ENCODE measurements at places on chromosomes 3 and 15.

- DNase-seq: no peak
Observed at GRCh38 chr15:40354408-40355171, 3.4 kb upstream of the DISP2 start.

DNA sequence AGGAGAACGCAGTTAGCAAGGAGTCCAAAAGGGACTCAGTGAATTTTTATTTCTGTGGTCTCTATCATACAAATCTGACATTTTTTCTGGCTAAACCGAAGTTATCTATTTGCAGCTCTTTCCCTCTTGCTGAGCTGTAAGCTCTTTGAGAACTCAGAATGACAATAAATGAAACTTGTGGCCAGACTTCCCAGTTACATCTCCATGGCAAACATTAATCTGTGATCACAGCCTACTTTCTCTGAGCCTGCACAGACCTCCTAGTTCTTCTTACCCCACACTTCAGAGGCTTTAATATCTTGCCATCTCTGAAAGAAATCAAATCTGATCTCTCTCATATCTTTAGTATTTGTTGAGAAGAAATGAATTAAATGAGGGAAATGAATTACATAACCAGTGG is 58.0 kb downstream of the PLD1 start:
- DNase-seq: no peak

DNA sequence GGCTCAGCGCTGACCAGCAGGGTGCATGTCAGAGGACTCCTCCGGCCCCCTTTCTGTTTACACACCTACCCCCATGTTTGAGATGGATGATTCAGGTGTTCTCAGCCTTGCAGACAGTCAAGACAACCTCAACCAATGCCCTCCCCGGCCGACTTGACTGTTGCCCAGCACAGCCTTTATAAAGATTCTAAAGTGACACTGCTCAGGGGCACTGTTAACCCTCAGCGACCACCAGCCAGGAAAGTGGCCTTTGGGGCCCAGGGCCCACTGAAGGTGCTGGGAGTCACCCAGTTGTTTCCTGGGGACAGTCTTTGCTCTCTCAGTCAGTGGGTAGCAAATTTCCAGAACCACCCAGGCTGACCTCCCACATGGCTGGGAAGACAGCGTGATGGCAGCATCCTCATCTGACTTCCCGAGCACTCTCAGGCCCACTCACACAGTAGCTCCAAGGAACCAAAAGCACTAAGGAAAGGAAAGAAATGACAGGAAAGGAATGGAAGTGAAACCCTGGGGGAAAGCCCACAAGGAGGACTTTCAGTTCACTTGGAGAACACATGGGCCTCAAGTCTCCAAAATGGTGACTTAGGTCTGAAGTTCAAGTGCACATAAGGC is 128.4 kb downstream of the ASB7 start:
- no peak for DNase-seq

- no peak for DNase-seq
Observed at GRCh38 chr15:27201425-27201824, 230.4 kb downstream of the GABRG3 start.

GRCh38 chr3:119571688-119572087 is 7.6 kb upstream of the ADPRH start:
- no peak for DNase-seq

DNA sequence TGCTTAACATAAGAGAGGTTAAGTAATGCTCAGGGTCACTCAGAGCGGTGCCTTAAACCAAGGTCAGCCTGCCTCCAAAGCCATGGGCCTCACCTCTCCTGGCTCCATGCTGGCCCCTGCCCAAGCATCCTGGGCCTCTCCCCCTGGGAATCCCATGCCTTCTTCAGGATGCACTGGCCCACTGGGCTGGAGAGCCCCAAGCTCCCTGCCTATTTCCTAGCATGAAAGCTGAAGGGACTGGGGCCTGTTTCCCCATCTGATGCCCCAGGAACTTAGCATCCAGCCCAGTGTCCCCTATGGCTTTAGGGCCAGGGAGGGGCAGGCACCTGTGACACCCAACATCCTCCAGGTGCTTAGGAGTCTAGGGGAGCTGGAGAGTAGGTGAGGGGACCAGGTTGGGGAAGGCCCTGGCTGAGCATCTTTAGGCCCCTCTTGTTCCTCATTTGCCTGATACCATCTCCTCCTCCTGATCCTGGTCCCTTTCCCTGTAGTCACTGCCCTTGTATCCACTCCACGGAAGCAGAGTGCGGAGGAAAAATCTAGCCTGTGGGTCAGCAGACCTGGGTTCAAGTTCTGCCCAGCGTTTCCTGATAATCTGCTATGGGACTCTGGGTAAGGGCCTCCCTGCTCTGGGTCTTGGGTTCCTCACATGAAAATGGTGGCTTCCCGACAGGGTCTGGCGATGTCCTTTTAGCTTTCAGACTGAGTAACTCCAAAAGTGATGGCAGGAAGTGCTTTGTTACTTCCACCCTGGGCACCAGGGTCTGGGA is 28.6 kb downstream of the EHD4 start:
- no peak for DNase-seq

DNA sequence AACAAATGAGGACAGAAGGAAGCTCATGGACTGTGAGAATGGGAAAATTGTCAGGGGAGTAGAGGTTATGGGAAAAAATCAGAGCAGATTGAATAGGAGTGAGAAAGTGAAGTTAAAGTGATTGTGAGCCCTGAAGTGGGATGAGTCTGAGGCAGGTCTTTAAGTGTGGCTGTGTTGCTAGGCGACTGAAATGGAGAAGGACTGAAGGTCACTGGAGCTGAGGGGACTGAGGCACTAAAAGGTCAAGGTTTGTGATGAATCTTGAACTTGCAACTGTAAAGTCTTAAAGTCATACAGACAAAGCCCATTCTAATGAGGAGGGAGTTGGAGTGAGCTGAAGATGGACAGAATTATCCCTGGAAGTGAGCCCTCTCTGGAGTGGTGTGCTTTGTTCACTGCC is 518.9 kb downstream of the TUSC7 start:
- no peak for DNase-seq

DNA sequence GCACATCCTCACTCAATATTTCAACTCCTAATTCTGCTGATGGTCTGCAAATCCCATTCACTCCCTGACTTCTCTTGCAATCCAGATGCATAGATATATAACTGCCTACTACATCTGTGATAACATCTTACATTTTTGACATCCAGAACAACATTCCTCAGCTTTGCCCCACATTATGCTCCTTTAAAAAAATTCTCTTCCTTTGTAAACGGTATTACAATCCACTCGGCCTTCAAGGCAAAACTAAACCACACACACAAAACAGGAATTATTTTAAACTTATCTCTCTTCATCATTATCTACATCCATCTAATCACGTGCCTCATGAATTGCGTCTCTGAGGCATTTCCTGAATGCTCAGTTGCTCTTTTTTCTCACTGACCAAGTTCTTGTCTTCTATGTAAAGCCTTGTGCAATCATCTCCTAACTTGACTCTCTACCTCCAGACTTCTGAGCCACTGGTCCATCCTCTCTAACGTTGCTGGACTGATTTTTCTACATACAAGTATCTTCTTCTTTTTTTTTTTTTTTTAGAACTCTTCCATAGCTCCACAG is 117.0 kb downstream of the SATB1 start:
- peak; percentile 26 for DNase-seq

- DNase-seq: no peak
Observed at GRCh38 chr3:71825551-71826283, 40.8 kb upstream of the PROK2 start.

- DNase-seq: no peak
Observed at GRCh38 chr3:30181178-30181465, 425.3 kb upstream of the TGFBR2 start.

GRCh38 chr3:16334909-16335308 is 69.9 kb downstream of the OXNAD1 start:
- no peak for DNase-seq

DNA sequence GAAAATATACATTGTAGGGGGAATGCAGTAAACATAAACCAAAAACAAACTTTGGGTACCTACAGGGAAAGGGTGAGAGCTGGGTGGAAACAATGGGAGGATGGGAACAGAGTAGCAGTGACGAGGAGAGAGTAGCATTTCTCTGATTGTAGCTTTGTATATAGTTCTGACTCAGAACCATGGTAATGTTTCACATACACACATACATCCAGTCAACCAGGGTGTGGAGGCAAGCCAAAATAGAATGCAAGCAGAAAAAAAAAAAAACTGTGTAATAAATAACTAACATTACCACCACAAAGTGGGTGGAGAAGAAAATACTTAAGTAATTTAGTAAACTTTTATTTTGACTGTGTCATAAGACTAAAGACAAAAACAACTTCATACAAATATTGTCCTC is 27.2 kb downstream of the BCL2A1 start:
- no peak for DNase-seq

- DNase-seq: peak; percentile 66
Observed at GRCh38 chr3:40975711-40976121, 223.6 kb upstream of the CTNNB1 start.

DNA sequence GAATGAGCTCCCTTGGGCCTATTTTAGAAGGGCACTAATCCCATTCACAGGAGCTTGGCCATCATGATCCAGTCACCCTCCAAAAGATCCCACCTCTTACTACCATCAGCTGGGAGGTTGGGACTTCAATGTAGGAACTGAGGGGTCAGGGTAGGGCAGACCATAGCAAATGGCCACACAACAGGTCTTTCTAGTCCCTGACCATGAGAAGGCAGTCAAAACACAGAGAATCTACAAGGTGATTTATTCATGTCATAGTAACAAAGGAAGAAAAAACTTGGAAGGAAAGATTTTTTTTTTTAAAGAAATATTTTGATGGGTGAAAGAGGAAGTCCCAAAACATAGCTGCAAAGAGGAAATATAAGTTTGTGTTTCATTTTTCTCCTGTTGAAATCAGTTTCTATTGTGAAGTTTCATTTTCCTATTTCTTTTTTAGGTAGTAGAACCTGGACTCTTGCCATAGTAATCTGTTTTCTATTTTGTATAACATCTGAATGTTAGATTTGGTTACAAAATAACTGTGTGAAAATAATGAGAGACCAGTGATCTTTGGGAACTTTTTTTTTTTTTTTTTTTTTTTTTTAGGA is 23.5 kb upstream of the TNFSF10 start:
- no peak for DNase-seq

DNA sequence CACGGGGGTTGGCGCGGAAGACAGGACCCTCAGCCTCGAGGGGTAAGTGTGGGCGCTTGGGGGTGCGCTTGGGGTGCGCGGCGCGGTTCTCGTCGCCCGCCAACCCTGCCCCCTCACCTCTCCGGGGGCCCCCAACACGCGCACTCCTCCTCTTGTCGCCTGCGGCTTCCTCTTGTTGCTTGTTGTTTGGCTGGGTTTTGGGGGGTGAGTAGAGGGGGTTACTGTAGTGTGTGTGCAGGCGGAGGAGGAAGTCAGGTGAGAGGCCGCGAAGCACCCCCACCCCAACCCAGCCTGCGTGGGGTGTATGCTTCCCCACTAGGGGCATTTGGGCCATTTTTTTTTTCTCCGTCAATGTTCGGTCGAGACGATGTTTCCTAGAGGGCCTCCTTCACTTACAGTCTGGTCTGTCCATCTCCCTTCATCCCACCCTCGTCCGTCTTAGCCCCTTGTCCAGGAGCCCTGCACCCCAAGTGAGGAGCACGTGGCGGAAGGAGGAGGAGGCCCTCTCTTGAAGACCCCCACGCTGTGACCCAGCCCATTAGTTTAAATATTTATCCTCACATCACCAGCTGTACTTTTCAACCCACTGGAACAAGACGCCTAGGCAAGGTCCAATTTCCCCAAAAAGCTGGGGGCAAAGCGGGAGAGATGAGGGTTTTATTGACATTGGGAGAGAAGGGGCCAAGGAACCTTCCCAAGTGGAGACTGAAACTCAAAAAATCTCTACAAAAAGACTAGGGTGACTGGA is 20.4 kb upstream of the SATB1 start:
- no peak for DNase-seq

DNA sequence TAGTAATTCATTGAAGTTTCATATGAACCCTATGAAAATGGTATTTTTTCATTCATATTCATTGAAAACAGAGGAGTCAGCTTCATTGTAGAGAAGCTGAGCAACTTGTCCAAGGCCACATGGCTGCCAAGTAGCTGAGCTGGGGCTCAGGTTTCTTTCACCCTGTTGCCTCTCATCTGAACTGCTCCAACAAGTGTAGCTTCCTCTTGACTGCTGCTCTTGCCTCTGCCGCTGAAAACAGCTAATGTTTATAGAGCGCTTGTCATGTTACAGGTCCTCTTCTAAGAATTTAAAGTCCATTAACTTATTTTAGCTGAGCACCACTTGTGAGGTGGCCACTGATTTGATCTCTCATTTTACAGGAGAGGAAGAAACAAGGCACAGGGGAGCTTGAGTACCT is 81.1 kb downstream of the PDCD6IP start:
- no peak for DNase-seq

DNA sequence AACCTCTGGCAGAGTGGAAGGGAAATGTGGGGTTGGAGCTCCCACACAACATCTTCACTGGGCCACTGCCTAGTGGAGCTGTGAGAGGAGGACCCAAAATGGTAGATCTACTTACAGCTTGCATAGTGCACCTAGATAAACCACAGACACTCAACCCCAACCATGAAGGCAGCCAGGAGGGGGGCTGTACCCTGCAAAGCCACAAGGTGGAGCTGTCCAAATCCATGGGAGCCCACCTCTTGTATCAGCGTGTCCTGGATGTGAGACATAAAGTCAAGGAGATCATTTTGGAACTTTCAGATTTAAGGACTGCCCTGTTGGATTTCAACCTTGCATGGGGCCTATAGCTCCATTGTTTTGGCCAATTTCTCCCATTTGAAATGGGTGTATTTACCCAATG is 20.9 kb downstream of the TP63 start:
- DNase-seq: peak; percentile 14

DNA sequence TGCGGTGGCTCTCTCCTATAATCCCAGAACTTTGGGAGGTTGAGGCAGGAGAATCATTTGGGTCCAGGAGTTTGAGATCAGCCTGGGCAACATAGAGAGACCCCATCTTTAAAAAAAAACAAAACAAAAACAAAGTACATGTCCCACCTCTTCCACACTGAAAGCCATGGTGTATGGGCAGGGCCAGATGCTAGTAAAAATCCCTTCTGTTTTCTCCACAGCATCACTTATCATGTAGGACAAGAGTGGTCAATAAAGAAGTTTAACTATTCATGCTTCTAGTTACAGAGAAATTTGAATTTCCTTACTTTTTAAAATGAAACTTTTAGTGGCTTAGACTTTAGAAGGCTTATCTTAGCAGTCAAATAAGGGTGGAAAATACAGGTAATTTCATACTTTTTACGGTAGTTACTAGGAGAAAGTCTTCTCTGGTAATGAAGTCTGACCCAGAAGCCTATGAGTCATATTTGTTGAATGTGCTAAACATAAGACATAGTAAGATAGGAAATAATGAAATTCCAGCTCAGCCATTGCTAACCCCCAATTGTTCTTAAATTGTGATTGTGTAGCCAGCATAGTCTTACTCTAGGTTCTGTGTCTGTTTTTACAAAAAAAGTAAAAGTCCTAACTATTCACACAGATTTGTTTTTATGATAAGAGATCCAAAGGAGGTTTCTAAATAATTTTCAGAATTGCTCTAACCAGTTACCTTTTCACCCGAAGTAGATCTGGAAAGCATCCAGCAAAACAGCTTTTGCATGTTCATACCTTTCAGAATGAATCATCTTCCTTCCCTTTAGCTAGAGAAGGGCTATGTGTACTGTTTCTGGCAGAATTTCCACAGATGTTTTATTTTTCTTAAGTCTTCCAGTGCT is 16.4 kb upstream of the ZNF609 start:
- DNase-seq: peak; percentile 69

GRCh38 chr15:57541805-57542504 is 49.7 kb upstream of the MYZAP start:
- peak; percentile 80 for DNase-seq

- DNase-seq: no peak
Observed at GRCh38 chr15:34818526-34818925, 23.2 kb upstream of the ACTC1 start.

- no peak for DNase-seq
Observed at GRCh38 chr3:113271189-113271588, 59.8 kb downstream of the BOC start.
